ENCODE measurements at places on chromosomes 1 and 21. TPM values are rescaled to one million over a fixed set of nuclear protein-coding genes. Genes with fewer than 3 reads are reported as not detected.

DNA sequence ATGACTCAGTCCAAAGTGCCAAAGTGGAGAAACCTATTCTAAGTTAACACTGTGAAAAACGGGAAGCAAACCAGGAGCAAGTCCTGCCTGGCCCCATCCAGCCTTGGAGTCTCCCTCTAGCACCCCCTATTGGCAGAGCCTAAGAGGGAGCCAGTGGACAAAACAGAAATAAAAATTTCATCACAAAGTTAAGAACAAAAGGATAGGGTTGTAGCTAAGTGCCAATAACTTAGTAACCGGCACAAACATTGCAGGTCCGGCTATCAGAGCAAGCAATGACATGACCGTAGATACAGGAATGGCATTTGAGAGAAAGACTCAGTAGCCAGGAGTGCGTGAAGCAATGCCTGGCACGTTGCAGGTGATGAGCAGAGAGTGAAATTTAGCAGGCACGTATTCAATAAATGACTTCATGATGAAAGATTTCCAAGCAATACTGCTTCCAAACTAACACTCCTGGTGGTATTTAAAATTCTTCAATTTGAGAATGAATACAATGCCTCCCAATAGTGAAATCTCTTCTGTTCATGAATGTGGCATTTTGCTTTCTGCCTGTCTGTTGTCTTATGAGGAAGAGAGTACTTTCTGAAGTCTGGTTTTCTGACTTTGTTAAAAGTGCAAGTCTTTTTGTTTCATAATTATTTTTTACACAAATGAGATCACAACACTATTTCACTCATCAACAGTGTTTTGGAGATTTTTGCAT, 391.0 kb downstream of the OMA1 start:
- DNase-seq, result no peak

DNA sequence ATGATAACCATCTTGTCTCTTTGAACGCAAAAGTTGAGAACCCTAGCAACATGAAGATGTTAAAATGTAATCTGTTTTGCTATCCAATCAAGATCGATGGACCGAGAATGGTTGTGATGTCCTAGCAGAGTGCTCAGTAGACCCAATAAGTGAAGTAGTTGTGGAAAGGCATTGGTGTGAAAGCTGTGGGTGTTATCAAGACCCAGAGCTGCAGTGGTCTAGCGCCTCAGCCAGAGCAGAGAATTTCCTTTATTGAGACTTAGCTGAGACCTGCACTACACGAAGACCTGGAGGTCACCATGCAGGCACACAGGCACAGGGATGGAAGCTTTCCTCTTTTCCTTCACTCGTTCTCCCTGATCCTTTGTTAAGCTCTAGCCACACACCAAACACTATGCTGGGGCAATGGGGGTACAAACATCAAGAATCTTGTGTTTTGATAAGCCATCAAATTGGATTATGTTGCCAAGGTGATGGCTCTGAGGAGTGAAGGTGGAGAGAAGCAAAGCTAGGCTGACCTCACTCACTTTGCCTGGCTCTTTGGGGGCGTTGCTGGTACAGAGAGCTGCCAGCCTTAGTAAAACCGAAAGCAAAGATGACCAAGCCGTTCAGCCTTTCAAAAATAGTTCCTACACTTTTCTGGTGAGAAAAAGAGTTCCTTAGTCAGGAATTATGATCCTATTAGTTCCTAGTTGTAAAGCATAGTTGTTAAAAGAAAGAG, 24.1 kb downstream of the METTL13 start:
- DNase-seq, result no peak

DNA sequence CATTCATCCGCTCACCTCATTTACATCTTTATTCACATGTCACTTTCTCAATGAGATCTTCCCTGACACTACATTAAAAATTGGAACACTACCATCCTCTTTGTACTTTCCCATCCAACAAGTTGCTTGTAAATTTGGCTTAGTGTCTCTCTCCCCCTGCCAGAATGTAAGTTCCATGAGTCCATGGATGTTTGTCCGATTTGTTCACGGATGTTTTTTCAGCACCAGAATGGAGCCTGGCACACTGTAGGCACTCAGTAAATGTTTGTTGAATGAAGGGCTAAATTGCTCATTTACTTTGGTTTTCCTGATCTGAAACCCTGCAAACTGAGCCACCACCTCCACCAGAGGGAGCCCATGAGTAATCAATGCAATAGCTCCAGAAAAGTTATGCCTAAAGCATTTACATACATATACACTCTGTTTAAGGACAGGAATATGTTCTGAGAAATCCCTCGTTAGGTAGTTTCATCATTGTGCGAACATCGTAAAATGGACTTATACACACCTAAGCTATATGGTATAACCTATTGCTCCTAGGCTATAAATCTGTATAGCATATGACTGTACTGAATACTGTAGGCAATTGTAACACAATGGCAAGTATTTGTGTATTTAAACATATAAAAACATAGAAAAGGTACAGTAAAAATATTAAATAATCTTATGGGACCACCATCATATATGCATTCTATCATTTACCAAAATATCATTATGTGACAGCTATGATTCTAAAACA, 2.8 kb upstream of the EYA3 start:
- peak; percentile 62 for DNase-seq

The MROH7 gene
- total RNA-seq, result 0.30 TPM

DNA sequence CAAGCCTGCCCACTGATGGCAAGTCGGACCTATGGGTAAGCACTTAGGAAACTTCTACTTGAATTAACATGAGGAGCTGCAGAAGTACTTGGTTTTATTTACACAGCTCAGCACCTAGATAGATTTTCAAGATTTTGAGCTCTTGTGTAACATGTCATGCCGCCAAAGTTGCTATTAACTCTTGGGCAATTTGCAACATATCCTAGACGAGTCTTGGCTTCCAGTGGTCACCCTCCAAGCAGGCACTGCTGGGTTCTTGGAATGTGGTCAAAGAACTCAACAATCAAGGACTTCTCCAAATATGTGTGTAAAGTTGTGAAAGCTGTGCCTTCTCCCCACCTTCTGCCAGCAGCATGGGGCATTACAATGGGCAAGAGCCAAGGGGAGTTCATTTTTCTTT, 17.8 kb upstream of the GUCA2B start:
- DNase-seq, result no peak

GRCh38 chr1:53367503-53368313, 39.8 kb upstream of the LRP8 start:
- no peak for DNase-seq

The KIFAP3 gene
- 11.0 TPM for total RNA-seq
